NCI-H146 (cell line): ENCODE measurements at places on chromosomes 2 and 18.

DNA sequence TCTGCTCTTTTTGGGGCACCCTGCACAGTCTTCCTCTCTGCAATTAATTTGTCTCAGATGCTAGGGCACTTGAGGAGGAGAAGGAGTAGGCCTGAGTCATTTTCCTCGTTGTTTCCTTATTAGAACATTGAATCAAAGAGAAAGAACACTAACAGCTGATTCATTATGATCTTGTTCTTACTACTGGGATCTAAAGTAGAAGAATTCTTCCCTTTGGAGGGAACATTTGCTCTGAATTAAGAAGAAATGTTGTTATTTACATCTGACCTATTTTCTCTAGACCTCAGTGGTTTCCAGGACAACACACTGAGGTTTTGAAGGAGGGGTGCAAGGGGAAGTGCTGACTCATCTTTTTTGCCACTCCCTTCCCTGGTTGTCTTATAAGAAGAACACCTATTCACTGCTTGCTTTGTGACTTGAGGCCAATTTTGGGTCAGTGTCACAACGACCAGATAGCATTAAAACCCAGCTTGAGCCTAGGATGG is 24.3 kb upstream of the STAT1 start:
- no peak for DNase-seq

DNA sequence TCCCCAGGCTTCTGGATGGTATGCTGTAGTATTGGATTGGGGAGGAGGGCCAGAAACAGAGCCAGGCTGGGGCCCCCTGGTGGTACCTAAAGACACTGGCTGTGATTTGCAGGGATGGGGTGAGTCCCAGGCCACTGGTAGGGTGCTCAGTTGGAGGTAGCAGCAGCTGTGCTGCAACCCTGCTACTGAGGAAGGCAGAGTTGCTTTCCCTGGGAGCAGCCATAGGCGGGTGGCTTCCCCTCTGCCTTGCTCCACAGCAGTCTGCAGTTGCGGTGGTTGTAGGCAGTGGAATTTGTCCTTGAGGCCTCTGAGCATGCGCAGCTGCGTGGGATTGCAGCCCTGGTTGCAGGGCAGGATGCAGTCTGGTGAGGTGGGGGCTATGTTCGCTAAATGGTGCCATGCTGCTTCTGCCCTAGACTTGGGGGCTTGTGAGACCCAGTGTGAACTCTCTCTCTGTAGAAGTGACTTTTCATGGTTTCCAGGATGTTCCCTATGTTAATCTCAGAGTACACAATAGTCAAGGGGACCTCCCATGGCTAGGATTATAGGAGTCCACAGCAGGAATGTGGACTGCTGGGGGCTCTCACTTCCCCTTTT is 443.5 kb downstream of the XIRP2 start:
- no peak for DNase-seq

- no peak for DNase-seq
These were observed 202.1 kb downstream of the BCL11A start for GRCh38 chr2:60351321-60351720.

DNA sequence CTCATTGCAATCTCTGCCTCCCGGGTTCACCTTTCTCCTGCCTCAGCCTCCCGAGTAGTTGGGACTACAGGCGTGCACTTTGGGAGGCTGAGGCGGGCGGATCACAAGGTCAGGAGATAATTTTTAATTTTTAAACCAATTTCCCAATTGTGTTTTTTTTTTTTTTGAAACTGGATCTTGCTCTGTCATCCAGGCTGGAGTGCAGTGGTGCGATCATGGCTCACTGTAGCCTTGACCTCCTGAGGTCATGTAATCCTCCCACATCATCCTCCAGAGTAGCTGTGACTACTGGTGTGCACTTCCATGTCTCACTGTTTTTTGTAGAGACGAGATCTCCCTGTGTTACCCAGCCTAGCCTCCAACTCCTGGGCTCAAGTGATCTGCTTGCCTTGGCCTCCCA is 49.3 kb downstream of the GLS start:
- DNase-seq, result no peak

DNA sequence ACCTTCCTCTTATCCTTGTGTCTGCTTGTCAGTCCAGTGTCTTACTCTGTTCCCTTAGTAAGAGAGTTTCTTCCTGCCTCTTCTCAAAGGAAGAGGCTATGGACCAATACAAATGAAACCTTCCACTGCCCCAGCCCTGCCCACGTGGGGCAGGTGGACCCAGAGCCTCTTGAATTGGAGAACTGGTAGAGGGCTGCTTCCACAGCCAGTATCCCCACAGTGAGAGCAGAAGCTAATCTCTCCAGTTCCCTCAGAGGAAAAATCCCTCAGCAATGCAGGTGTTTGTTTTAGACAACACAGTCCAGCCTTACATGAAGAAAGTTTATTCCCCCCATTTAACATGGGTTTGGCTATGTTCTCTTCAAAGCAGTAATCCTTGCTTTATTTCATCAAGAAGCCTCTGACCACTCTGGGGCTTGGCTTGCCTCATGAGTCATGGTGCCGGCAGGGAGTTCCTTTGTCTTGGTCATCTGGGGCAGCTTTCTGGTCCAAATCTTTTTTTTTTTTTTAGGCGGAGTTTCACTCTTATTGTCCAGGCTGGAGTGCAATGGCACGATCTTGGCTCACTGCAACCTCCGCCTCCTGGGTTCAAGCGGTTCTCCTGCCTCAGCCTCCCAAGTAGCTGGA is 6.5 kb upstream of the CYBRD1 start:
- no peak for DNase-seq

- no peak for DNase-seq
These were observed 56.9 kb downstream of the SLC38A11 start for GRCh38 chr2:164898475-164898874.

DNA sequence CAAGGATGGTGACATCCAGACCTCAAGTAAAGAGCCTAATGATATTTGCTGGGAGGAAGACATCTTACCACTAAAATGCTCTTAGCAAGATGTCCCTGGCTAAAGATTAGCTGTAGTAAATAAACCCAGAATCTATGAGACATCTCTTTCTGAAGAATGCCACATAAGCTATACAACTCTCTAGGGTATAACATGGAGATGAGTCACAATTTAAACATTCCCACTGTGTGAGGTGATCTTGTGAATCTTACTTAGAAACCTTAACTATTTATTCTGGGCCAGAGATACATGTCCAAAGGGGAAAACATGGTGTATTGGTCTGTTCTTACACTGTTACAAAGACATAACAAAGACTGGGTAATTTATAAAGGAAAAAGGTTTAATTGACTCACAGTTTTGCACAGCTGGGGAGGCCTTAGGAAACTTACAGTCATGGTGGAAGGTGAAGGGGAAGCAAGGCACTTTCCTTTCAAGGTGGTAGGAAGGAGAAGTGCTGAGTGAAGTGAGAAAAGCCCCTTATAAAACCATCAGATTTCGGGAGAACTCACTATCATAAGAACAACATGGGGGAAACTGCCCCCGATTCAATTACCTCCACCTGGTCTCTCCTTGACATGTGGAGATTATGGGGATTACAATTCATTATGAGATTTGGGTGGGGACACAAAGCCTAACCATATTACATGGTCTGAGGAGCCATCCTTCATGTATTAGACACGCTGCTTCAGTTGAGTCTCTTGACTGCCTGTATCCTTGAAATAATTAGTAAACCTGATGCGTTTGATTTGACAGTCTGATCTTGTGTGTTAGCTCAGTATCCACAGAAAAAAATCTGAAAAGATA is 17.1 kb downstream of the KRCC1 start:
- DNase-seq, result no peak

- DNase-seq, result no peak
These were observed 168.6 kb downstream of the PTPRM start for GRCh38 chr18:7735626-7736175.

DNA sequence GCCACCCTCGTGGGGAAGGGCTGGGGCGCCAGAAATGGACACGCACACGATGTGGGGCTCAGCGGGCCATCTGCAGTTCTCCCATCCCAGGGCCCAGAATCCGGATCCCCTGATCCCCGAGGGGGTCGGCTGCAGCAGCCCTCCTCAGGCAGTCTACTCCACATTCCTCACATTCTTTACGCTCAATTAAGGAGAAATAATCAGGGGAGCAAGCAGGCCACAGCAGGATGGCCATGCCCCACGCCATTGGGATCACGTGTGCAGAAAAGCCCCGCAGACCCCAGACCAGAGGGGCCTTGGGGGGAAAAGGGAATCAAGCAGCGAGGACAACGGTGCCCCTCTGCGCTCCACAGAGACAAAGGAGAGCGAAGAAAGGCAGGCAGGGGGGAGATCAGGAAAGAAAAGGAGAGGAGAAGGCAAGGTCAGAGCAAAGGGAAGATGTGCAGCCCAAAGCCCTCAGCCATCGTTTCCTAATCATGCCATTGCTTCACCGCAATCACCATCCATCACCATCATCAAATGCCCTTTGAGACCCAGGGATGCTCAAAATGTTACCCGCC is 17.5 kb upstream of the PKDCC start:
- DNase-seq, result no peak

- no peak for DNase-seq
These were observed 176.7 kb downstream of the IKZF2 start for GRCh38 chr2:212974692-212975091.

- no peak for DNase-seq
These were observed 8.3 kb downstream of the SULT6B1 start for GRCh38 chr2:37180006-37180639.

DNA sequence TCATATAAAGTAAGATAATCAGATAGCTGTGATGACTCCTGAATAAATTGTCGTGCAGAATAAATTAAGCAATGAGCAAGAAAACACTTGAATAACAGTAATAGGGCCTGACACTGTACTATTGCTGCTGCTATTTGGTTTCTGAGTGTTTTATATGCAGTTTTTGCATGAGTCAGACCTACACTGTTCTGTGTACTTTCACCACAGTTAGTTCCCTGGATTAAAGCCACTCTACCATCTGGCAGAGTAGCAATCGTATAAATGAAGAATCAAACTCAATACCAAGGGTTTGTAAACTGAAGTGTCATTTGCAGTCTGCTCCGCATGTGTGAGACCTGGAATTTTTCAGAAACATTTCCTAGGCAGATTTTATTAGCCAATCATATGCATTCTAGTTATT is 398.6 kb upstream of the CDH7 start:
- no peak for DNase-seq

GRCh38 chr2:41377837-41378236 is 670.0 kb upstream of the PKDCC start:
- no peak for DNase-seq

- DNase-seq, result no peak
These were observed 114.3 kb downstream of the CELF4 start for GRCh38 chr18:37451239-37451825.

GRCh38 chr2:239433777-239434403 is 33.1 kb upstream of the HDAC4 start:
- no peak for DNase-seq

DNA sequence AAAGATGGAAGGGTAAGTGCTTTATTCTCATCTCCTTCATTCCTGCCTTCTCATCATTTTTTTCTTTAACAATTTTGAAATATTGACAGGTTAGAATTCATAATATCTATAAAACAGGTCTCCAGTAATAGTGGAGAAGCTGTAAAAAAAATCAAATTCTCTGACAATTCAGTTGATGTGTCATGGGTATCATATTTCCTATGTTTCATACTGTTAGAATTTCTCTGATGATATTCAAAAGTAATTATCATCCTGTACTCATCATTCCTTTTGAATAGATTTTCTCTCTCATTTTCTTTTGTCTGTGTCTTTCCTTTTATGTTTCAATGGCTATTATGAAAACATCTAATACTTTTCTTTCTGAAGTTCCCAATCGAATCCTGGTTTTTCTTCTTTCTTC is 97.7 kb downstream of the CPS1 start:
- DNase-seq, result no peak

DNA sequence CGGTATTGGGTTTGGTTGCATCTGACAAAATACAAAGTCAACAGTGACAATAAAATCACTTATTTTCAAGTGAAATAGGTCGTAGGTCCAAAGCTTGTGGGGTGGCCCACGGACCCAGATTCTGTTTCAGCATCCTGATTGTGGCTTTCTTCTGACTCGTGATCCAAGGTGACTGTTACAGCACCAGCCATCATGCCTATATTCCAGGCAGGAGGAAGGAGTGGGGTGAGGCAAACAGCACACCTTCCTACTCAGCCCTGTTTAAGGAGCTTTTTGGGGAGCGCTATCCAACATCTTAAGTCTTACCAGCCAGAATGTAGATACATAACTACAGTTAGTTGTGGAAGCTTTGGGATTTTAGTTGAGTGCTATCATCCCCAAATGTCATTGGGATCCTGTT is 8.7 kb upstream of the SNORC start:
- DNase-seq, result no peak

DNA sequence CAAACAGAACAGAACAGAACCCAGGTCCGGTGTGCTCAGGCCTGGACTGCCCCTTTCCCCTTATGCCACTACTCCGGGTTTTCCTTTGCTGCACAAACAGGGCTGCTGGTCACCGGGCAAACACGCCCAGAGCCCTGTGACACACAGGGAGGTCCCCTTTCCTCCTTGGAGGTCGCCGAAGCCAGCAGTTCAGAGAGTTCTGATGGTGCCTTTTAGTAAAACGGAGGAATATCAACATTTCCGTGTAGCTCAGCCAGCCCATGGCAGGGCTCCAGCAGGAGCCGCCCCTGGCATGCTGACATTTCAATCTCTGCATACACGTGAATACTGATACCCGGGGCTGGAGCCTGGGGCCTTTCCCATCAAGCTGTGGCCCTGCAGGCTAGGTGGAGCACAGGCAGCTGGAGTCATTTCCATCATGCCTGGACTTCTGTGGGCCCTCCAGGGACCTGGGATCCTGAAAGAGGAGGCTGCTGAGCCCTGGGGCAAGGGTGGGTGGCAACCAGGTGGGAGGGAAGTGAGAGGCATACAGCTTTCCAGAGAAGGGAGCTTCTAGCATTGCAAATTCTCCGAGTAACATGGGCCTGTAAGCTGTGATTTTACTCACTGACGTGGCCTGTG is 91.4 kb upstream of the PXDN start:
- DNase-seq, result no peak

DNA sequence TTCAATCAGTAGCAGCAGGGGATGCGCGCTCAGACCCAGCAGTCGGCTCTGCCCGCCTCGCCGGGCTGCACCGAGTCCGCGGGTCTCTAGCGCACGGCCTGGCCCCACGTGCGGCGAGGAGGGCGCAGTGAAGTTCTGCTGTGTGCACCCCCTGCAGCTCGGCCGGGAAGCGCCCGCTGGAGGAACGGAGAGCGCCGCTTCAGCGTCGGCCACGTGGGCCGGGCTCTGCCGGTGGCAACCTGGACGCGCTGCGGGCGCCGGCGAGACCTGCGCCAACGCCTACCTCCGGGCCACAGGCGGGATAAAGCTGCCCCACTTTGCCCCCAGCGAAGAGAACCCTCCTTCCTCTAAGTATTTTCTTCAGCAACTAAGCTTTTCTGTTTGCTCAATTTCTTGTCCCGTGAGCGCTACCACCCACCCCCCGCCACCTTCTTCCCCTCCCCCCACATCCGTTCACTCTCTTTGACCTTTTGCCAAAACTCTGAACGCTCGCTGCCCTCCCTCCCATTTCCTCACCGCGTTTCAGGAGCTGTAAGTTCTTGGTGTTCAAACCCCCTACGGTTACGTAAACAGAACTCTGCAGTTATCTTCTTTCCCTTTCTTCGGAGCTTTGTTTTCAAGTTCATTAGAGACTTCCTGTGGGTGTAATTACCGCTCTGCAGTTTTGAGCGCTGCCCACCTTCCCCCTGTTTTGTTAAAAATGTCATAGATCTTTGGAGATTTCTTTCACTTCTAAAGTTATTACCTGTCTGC is 42.6 kb upstream of the EDAR start:
- peak; percentile 12 for DNase-seq

GRCh38 chr18:38318416-38318815 is 752.8 kb upstream of the CELF4 start:
- DNase-seq, result no peak
